ENCODE measurements at places on chromosomes 4 and X.

DNA sequence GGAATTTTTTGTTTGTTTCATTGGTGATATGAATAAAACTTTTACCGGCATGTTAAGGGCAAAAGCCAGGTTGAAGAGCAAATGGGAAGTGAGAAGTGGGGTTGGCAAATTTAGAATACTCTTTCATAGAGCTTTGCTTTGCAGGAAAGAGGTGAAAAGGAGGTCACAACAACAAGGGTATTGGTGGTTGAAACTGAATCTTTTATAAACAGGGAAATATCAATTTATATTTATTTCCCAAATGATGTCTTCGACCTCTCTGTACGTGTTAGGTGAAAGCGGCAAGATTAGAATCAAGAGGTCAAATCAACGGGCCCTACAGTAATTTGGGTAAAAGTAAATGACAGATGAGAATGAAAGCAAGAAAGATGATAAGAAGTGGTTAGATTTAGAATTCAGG is 3.4 kb downstream of the SMR3A start:
- no peak for DNase-seq

- DNase-seq = no peak
Measured at GRCh38 chr4:156193106-156193505, 239.4 kb upstream of the CTSO start.

DNA sequence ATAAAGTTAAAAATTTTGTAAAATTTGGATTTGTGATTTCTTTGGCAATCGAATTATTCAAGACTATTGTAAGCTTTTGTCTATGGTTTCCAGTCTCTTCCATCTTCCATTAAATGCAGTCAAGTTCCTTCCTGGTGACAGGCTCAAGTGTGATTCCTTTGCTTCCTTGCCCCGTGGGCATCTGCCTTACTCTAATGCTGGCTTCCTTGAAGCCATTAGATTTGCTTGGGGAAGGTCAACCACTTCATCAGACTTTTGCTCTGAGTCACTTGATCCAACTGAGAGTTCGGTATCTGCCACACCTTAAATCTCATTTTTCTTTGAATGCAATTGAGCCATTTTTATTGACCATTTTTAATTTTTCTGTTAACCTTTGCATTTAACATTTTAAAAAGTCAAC is 648.8 kb downstream of the SPOCK3 start:
- no peak for DNase-seq

- DNase-seq = no peak
Measured at GRCh38 chr4:142600952-142601351, 245.1 kb downstream of the INPP4B start.

GRCh38 chrX:110159235-110159634 is 156.3 kb downstream of the TMEM164 start:
- DNase-seq = no peak

GRCh38 chrX:102745857-102746584 is 25.5 kb downstream of the GPRASP3 start:
- no peak for DNase-seq

- DNase-seq = no peak
Measured at GRCh38 chr4:101419336-101420135, 72.2 kb upstream of the PPP3CA start.

DNA sequence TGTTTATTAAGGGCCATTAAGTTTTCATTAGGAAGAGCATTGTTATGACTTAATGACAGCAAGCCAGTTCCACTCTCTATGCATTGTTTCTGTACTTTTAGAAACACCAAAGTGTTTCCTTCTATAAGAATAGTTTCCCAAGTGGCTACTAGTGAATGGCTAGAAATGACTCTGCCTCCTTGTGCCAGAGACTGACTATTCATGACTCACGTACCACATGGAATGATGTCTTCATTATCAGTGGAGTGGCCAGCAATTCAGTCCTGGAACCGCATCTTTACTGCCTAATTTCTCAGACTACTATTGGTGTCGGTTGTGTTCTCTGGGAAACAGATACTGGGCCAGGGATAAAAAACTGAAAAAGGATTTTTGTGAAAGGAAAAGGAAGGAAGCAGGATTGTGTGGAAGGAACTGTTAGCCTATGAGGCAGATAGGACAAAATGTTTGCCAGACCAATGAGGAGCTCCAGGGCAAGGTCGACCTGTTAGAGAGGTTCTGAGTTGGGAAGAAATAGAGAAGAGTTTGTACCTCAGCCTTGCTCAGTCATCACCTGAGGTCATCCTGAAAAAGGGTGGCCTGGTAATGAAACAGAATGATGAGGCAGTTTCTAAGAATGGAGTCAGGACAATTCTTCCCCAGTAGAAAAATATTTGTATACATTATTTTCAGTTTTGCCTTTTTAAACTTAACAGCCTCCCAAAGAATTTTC is 218.6 kb downstream of the SPCS3 start:
- DNase-seq = no peak

GRCh38 chr4:115332078-115332477 is 218.7 kb upstream of the NDST4 start:
- DNase-seq = no peak

DNA sequence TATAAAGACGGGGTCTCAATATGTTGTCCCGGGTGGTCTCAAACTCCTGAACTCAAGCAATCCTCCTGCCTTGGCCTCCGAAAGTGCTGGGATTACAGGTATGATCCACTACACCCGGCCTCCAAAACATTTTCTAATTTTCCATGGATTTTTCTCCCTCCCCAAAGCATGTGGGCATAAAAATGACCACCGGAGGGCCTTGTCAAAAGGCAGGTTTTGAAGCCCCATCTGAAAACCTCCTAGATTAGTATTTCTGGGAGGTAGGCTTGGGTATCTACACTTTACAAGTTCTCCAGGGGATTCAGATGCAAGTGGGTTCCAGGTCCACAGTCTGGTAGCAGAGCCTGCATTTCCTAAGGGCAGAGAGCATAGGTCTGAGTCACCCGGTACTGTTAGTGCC is 1.4 kb upstream of the GPR173 start:
- DNase-seq = no peak

GRCh38 chrX:18613930-18614639 is 57.8 kb downstream of the RS1 start:
- DNase-seq = no peak

DNA sequence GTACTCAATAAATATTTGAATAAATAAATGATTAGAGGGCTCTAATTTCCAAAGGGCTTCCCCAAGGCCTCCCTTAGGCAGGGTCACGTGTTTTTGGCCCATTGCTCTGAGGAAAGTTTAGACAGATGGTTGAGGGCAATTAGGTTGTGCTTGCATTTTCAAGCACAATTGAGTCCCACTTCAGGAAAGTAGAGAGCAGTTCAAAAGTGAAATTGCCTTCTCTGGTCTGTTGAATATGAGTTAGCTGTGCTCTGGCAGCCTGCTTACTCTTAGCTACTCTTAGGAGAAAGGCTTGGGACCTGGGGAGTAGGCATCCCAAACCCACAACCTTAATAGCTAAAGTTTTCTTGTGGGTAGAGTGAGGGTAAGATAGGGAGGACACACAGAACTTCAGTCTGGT is 9.0 kb upstream of the DRP2 start:
- no peak for DNase-seq

DNA sequence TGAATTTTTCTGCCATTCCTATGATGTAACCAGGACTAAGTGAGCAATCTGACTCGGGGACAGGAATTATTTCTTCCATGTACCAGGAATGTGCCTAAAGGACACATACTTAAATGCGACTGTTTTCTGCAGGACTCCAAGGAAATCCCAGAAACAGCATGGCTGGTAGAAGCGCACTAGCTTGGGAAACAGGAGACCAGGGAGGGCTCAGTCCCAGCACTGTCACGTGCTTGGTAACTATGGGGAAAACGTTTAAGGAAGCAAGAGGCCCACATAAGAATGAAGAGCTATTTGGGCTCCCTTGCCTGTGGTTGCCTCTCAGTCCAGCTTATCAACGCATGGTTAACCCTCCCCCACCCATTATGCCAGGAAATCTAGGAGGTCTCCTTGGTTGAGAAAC is 19.6 kb downstream of the MPP1 start:
- DNase-seq = no peak

DNA sequence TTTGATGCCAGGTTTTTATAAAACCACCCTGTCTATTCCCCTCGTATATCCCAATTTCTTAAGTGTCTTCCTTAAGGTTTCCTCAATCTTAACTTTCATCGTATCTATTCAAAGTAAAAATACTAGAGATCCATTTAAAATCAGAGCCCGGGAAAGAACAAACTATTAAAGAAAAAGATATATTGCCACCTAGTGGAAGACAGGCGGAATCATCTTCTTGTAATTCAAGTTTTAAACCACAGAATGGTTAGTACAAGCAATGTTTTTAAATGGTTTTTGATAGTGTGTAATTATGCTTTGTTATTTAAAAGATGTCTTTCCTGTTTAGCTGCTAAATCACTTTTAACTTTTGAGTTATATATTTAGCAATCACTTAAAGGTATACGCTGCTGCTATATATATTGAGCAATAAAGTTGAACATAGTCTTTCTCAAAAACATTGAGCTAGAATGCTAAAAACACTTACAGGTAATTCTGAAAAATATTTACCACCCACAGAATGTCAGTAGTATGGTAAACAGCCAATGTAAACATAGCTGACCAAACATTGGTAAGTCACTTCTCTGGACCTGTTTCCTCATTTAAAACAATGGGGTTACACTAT is 18.2 kb downstream of the PRDM8 start:
- no peak for DNase-seq

- DNase-seq = no peak
Measured at GRCh38 chrX:68132749-68133148, 300.5 kb downstream of the OPHN1 start.

- no peak for DNase-seq
Measured at GRCh38 chr4:106854569-106855351, 181.4 kb downstream of the DKK2 start.

DNA sequence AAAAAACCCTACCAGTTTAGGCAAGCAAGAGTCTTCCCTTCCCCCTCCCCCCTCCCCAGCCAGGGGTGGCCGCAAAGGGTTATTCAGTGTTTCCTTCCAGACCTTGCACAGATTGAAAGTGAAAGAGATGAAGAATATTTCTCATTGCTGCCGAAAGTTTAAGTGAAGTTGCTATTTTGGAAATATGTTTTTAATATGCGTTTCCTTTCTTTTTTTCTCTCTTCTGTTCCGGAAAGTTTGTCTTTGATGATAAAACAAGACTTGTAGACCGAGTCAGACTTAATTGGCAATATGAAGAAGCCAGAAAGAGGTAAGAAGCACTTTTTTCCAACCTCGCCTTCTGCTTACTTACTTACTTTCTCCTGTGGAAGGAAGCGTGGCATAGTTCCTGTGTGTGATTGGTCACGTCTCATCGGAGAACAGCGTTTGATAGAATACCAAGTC is 58.5 kb upstream of the CLCN4 start:
- DNase-seq = no peak

- DNase-seq = no peak
Measured at GRCh38 chr4:77025643-77026321, 50.0 kb downstream of the CCNI start.

DNA sequence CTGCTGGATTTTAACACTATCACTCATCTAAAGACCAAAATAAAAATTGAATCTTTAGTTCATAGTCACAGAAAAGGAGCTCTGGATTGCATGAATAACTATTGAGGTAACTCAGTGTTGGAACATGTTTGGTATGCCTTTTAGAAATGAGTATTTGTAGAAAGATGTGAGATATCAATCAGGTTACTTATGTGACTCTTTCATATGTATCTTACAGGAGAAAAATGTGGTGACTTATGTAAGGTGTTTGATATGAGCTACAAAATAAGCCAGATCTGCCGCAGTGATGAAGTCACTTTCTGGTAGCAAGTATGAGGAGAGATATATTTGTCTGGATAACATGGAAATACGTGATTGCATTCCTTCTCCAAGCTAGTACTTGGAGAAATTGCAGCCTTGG is 1653.3 kb upstream of the PCDH7 start:
- DNase-seq = no peak

DNA sequence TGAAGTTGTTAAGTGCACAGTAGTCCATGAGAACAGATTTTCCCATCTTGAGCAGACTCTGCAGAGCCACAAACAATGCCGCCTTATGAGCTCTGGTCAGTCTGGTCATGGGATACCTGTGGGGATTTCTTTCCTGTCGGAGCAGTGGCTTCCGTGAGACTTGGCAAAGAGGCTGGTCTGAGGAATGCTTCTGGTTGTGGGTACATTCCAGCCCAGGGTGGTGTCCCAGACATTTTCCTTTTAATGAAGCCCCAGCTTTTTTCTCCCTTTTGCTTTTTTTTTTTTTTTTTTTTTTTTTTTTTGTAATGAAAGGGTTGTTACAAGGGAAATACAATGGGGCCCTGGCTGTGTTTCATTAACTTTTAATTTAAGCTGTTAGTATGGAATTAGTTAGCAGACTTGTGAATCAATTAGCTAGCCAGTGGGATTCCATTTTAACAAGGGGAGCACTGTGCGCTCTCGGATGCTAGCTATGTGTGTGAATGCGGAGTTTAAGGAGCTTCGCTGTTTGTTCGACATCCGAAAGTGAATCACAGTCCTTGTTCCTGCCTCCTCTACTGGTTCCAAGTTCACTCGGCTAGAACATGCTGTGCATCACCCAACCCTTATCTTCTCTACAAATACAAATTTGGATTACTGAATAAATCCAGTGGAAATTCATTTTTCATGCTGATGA is 225.1 kb downstream of the CBR4 start:
- no peak for DNase-seq

DNA sequence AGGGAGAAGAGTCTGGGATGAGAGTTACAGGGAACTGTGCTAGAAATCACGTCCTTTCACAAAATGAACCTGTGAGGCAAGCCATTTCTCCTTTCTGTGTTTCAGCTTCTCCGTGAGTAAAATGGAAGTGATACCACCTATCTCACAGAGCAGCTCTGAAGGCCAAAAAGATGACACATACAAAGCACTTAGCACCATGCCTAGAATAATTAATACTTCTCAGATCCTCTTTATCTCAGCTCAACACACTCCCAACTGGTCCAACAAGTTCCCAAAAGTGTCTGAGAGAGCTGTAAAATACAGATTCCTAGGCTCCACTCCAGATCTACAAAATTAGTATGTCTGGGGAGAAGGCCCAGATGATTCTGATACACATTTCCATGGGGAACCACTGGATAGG is 38.3 kb downstream of the LHFPL1 start:
- DNase-seq = no peak

DNA sequence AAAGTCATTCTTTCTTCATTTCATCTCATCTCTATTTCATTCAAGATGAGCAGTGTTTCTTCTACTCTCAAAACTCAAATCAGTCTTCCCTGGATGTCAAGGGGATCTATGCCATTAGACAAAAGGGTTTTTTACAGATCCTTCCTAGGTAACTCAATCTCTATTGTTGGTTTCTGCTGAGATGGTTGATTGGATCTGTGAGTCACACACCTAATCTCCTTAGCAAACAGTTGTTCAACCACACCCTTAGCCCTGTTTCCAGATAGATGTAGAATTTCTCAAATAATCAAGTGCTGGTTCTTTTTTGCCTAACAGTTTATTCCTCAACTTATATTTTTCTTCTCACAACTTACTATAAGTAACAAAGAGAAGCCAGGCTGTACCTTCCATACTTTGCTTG is 200.5 kb downstream of the KDR start:
- DNase-seq = no peak

GRCh38 chr4:17058916-17059741 is 160.7 kb upstream of the LDB2 start:
- DNase-seq = no peak

GRCh38 chrX:47210661-47211425 is 7.6 kb upstream of the CDK16 start:
- DNase-seq = no peak
